ENCODE measurements at places on chromosomes 6 and 20. TPM values are rescaled to one million over a fixed set of nuclear protein-coding genes. Genes with fewer than 3 reads are reported as not detected.

The LIN28B gene
- 0.44 TPM for total RNA-seq

The SLC44A4 gene
- 0.55 TPM for total RNA-seq

The TRERF1 gene
- 4.8 TPM for total RNA-seq

The FERMT1 gene
- total RNA-seq = 5.4 TPM

The COL11A2 gene
- total RNA-seq = 2.8 TPM

The LTA gene
- 0.11 TPM for total RNA-seq

The TEAD3 gene
- total RNA-seq = 6.4 TPM

GRCh38 chr6:135179920-135180541 lies 1.1 kb upstream of the MYB start:
- H3K36me3 ChIP-seq = no peaks in the 10 kb centered on the region
- peaks cover 25% of the 10 kb centered on the region for H3K27me3 ChIP-seq
- H3K4me3 ChIP-seq = peak overlapping the region; percentile 50
- peaks cover 28% of the 10 kb centered on the region for H3K4me1 ChIP-seq
- H3K27ac ChIP-seq = no peak overlapping the region
- peak; percentile 2 for DNase-seq

DNA sequence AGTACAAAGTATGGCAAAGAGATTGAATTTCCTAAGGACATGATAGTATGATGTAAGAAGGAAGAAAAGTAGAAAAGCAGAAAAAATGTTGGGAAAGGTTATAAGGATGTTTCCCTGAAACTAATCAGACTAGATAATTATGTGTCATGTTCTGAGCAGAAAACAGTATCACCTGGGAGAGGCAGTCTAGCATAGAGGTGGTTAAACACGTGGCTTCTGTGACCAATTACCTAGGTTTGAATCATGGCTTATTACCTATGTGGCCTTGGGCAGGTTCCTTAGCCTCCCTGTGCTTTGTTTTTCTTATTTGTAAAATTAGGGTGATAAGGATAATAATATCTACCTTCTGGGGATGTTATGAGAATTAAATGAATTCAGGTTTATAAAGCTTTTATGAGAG lies 38.0 kb downstream of the SCGN start:
- no peaks in the 10 kb centered on the region for H3K27me3 ChIP-seq
- no peaks in the 10 kb centered on the region for H3K4me1 ChIP-seq
- no peak overlapping the region for H3K27ac ChIP-seq
- no peaks in the 10 kb centered on the region for H3K36me3 ChIP-seq
- H3K4me3 ChIP-seq = no peak overlapping the region

DNA sequence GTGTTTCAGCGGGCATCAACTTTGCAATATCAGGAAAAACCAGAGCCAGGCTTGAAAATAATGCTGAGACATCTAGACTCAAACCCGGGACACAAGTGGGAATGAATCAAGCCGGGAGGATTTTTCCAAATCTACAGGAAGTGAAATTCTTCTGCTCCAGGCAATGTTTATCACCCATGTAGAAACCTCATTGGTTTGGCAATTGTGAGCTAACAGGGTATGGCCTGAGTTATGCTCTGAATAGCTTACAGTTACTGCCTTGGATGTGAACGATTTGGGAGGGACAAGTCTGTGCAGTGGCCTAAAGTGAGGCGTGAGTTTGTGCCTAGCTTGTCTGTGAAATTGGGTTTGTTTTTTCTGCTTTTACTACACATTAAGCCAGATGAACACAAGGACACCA lies 87.4 kb downstream of the PCSK2 start:
- peaks cover 8% of the 10 kb centered on the region for H3K27me3 ChIP-seq
- H3K4me3 ChIP-seq = no peak overlapping the region
- no peak for DNase-seq
- H3K27ac ChIP-seq = no peak overlapping the region
- H3K4me1 ChIP-seq = peaks cover 14% of the 10 kb centered on the region

DNA sequence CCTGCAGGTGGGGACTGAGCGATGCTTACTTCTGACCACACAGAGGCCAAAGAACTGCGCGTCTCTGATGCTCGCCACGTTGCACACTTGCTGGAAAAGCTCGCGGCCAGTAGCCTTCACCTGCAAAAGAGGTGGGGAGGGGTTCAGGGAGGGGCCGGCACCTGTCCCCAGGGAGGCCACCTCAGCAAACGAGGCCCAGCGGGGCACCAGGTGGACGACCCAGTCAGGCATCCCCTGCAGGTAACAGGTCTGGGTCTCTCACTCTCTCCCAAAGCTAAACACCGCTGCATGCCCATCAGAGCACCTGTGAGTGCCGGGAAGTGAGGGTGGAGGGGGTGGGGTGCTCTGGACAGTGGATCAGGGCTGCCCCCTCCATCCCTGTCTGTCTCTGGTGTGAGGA lies 3.8 kb downstream of the FRMD1 start:
- peaks cover 18% of the 10 kb centered on the region for H3K4me1 ChIP-seq
- no peaks in the 10 kb centered on the region for H3K27me3 ChIP-seq
- no peak overlapping the region for H3K4me3 ChIP-seq
- H3K27ac ChIP-seq = no peak overlapping the region

GRCh38 chr20:57867807-57868206 lies 158.0 kb upstream of the PMEPA1 start:
- no peaks in the 10 kb centered on the region for H3K36me3 ChIP-seq
- no peaks in the 10 kb centered on the region for H3K4me1 ChIP-seq
- no peak overlapping the region for H3K27ac ChIP-seq
- no peak for DNase-seq

DNA sequence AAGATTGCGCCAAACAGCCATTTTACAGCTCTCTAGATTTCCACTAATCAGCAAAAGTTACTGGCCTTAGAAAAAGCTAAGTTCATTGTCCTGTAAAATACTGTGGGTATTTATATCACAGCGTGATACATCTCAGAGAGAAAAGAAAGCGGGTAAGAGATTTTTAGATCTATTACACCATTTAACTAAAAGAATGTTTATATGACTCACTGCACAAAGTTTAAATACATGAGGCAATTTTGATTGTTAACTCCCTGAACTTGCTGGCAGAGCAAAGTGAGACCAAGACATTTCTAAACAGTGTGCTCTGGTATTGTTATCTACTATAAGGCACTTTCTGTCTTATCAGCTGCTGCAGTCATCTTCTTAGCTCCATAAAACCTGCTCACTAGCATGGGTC lies 314.3 kb downstream of the EPHA7 start:
- H3K36me3 ChIP-seq = no peaks in the 10 kb centered on the region
- H3K4me3 ChIP-seq = no peak overlapping the region
- no peaks in the 10 kb centered on the region for H3K4me1 ChIP-seq
- DNase-seq = no peak

DNA sequence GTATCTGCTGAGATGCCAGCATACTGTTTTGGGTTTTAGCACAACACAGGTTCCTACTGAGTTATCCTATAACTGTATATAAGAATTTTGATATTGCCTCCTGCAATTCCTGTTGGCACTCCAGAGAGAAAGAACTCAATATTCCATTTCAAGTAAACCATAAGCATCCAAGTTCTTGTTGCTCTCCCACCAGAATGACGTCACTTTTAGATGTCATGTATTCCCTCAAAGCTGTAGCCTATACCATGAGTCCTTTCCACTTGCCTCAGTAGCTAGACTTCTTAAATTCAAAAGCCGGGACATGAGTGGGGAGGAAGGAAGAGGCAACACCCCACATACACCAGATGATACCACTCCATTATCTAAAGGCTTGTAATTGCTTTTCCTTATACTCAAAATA lies 171.5 kb downstream of the ALDH8A1 start:
- no peak overlapping the region for H3K4me3 ChIP-seq
- no peaks in the 10 kb centered on the region for H3K36me3 ChIP-seq
- no peak for DNase-seq
- H3K27me3 ChIP-seq = no peaks in the 10 kb centered on the region
- no peak overlapping the region for H3K27ac ChIP-seq

- DNase-seq = no peak
- no peaks in the 10 kb centered on the region for H3K27me3 ChIP-seq
- no peaks in the 10 kb centered on the region for H3K36me3 ChIP-seq
- no peak overlapping the region for H3K27ac ChIP-seq
Measured at GRCh38 chr20:57898332-57898731, 188.5 kb upstream of the PMEPA1 start.

GRCh38 chr20:8627340-8628004 lies 441.4 kb upstream of the PLCB4 start:
- H3K27ac ChIP-seq = peak overlapping the region; percentile 8
- no peaks in the 10 kb centered on the region for H3K36me3 ChIP-seq
- no peak for DNase-seq
- no peak overlapping the region for H3K4me3 ChIP-seq
- no peaks in the 10 kb centered on the region for H3K4me1 ChIP-seq

- no peaks in the 10 kb centered on the region for H3K27me3 ChIP-seq
- H3K27ac ChIP-seq = peak overlapping the region; percentile 66
- peaks cover 4% of the 10 kb centered on the region for H3K36me3 ChIP-seq
- peak overlapping the region; percentile 46 for H3K4me3 ChIP-seq
- no peak for DNase-seq
Measured at GRCh38 chr20:64254571-64255360, 782 bp upstream of the PCMTD2 start.

GRCh38 chr20:38859070-38859690 lies 53.7 kb downstream of the PPP1R16B start:
- H3K4me1 ChIP-seq = no peaks in the 10 kb centered on the region
- H3K36me3 ChIP-seq = no peaks in the 10 kb centered on the region
- no peak overlapping the region for H3K4me3 ChIP-seq
- DNase-seq = no peak
- H3K27ac ChIP-seq = no peak overlapping the region

DNA sequence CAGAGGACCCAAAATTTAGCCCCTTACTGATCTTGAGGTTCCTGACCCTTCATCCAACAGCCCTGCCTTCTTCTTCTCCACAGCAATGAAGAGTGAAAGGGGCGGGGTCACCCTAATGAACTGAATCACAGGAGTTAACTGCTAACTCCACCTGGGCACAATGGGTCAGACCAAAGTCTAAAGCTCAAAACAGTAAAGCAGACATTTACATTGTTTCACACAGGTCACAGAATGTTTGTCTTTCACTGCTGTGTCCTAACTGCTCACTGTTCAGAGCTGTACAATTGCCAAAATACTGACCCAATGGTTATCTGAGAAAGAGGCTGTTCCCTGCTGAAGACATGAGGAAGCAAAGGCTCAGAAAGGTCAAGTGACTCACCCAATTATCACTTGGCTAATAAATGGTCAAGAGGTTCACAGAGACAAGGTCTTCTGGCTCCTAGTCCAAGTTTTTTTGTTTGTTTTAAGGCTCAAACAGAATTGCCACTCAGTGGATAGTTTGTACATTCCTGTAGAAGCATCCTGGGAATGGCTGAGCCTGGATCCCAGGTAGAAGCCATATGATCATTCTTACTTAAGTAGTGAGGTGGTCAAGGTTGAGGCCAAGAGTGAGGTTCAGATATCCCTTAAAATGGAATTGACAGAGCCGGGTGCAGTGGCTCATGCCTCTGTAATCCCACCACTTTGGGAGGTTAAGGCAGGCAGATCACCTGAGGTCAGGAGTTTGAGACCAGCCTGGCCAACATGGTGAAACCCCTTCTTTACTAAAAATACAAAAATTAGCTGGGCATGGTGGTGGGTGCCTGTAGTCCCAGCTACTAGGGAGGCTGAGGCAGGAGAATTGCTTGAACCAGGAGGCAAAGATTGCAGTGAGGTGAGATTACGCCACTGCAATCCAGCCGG lies 35.1 kb upstream of the FAM83C start:
- H3K36me3 ChIP-seq = no peaks in the 10 kb centered on the region
- H3K4me1 ChIP-seq = peaks cover 5% of the 10 kb centered on the region
- no peak overlapping the region for H3K4me3 ChIP-seq
- no peaks in the 10 kb centered on the region for H3K27me3 ChIP-seq

All from spinal cord (tissue), 10 donors.